ENCODE measurements at places on chromosomes 6 and 20.
A peak's percentile ranks its signal among the peaks of the same experiment; 100 is the strongest.

DNA sequence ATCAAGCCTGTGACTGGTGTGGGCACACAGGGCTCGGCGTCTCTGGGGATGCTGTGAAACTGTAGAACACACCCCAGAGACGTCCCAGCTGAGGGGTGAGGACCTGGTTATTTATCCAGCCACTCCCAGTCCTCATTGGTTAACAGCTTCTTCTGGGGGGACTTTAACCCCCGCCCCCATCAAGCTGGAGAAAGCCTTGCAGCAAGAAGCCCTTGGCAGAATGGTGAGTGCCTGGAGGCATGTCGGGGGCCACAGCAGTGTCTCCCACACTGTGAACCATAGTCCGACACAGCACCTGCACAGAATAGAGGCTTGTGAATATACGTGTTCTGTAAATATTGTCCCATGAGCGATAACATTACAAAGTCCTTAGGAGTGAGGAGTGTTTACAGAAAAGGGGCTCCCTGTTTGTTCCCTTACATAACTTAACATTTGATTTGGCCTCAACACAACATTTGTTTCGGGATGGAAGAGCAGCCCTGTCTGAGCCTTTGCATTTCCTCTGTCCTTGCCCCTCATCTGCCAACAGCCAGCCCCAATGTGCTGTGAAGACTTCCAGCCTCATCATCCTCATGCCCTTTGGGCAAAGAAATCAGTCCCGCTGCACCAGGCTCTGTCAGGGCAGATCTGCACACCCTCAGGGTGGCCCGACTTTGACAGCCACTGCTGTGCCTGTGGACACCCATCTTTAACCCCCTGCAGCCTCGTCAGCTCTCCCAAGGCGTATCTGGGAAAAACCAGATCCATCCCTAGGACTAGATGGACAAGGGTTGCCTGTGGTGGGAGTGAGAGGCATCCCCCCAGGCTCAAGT lies 2.2 kb upstream of the RRBP1 start:
- DNase-seq: no peak

- DNase-seq: no peak
Measured at GRCh38 chr6:1250489-1251197, 61.3 kb upstream of the FOXQ1 start.

GRCh38 chr6:6633898-6634734 lies 45.6 kb downstream of the LY86 start:
- no peak for DNase-seq

DNA sequence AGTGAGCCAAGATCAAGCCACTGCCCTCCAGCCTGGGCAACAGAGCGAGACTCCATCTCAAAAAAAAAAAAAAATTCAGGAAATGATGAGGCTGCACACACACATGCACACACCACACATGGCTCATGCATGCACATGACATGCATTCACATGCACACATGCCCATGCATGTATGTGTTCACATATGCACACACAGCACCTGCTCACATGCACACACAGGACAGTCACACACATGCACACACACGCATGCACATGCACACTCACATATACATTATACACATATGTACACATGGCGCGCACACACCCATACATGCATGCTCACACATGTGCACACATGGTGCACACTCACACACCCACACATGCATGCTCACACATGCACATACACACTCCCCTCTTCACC lies 22.5 kb downstream of the RIPOR3 start:
- no peak for DNase-seq

DNA sequence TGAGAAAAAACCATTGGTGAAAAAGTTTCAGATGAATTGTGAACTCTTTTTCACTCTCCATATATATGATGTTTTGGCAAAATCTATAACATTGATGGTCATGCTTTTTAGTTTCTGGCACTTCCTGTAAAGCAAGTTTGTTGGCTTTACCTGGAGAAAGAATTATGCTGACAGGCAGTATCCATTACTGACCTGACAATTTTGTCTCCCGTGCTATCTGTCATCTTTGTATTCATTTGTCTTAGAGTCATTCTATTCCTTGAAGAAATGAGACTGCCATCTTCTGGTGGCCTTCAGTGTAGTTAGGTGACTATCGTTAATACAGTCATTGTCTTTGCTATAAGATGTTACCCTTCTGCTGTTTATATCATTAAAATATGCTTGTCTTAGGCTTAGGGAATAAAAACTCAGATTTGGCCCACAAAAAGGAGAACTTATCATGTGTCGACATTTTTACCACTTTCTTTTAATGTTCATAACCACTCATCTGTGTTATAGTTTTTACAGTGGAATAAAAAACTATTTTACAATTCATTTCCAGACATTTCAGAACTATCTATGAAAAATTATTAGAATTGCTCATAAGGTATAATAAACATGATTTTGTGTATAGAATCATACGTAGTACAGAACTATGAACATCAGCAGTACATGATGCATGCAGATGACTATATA lies 707.0 kb downstream of the EPM2A start:
- DNase-seq: peak; percentile 60

DNA sequence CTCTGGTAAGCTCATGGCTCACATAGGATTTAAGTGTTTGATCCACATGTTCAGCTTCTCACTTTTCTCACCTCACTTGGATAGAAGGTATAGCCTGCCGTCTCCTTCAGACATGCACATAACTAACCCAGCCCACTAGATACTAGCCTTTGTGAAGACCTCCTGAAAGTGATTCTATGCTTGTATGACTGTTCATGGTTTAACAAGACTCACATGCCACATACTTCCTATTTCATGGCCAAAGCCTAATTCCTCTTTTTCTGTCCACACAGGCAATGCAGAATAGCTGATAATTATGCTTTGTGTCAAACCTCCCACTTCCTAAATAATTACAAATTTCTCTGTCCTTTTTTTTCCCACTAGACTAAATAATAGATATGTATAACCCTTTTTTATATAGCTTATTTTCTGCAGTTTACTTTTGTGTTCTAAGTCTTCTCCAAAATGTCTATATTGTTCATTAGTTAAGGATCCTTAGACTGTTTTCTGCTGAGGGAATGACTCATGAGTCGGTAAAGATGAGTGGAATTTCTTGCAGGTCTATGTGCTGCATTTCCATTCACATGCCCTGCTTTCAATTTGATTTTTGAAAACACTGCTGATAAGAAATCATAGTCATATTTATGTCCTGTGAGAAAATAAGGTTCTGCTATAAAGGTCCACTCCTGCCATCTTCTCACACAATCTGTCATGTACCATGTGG lies 43.0 kb downstream of the HDDC2 start:
- no peak for DNase-seq

DNA sequence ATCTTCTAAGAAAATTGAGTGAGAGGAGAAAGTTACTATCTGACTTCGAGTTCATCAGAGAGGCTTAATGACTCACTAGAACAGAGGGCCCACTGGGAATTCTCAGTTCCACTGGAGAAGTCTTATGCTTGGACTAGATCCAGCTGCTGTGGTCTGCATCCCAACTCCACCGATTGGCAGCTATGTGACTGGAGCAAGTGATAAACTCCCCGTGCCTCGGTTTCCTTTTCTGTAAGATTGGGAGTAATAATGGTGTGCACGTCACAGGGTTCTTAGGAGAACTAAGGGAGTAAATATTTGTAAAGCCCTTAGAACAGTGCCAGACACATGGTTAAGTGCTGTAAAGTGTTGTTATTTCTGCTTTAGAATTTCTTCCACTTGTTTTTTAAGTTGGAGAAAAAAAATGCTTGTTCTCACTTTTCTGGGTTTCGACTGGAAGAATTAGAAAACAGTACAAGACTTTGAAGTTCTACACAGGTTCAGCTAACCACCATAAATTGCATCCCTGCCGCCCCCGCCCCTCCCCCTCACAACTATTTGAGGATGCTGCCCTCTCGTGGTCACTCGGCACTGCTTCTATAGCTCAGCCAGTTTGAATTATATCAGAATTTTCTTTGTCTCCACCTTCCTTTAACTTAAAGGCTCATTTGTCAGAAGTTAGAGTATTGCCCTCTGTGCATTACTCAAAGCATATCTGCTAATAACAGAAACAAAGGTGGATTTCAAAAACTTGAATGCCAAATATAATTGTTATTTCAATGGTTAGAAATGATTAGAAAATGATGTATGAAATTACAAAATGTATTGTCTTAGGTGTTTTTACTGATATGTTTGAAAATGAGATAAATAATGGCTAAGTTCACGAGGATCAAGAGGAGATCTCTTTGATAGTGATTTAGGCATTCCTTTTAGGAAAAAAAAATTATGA lies 95.0 kb upstream of the IFNGR1 start:
- peak; percentile 78 for DNase-seq

DNA sequence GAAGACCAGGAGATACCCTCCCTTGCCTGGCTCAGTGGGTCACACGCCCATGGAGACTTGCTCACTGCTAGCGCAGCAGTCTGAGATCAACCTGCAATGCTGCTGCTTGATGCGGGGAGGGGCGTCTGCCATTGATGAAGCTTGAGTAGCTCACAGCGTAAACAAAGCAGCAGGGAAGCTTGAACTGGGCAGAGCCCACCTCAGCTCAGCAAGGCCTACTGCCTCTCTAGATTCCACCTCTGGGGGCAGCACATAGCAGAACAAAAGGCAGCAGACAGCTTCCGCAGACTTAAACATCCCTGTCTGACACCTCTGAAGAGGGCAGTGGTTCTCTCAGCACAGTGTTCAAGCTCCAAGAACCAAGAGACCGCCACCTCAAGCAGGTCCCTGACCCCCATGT lies 271.3 kb downstream of the ESR1 start:
- DNase-seq: no peak

GRCh38 chr6:5499644-5500306 lies 238.5 kb downstream of the FARS2 start:
- DNase-seq: no peak

- DNase-seq: no peak
Measured at GRCh38 chr6:137136065-137136464, 37.4 kb downstream of the IL22RA2 start.

- peak; percentile 40 for DNase-seq
Measured at GRCh38 chr6:157762636-157763035, 60.4 kb upstream of the SNX9 start.

DNA sequence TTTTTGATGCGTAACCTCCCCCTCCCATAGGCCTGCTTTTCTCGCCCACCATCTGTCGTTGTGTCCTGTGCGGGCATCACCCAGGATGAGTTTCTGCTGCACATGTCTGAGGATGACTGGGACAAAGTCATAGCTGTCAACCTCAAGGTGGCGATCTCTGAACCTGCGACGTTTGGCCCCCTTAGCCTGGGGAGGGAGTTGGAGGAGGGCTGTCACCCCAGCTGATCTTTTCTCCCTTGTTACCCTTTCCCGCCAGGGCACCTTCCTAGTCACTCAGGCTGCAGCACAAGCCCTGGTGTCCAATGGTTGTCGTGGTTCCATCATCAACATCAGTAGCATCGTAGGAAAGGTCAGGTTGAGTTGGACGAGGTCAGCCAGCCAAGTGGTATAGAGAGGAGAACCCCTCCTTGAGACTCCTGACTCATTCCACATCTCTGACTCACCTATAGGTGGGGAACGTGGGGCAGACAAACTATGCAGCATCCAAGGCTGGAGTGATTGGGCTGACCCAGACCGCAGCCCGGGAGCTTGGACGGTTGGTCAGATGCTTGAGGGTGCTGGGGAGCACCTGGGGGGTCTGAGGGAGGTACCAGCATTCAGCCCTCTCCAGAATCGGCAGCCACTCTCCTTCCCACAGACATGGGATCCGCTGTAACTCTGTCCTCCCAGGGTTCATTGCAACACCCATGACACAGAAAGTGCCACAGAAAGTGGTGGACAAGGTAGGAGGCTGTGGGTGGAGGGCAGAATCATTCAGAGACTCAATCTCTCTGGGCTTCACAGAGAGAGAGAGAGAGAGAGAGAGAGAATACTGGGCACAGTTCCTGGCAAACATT lies 954 bp downstream of the HSD17B8 start:
- DNase-seq: peak; percentile 71

DNA sequence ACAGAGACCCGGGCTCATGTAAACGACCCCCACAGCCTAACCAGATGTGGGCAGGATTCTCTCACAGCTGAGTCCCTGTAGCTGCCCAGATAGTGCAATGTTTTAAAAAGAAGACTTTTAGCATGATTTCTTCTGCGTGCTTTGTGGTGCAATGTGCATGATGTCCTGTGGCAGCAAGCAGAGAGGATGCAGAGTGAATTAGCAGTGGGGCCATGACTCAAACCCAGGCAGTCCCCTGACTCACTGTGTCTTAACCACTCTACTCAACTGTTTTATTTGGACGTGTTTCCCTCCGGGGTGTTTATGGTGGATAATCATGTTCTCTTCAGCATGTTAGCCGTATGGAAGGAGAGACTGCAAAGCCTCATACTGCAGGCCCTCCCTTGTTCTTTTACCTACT lies 247.9 kb downstream of the SLC24A3 start:
- no peak for DNase-seq
